ENCODE measurements at places on chromosomes 13 and 19.

DNA sequence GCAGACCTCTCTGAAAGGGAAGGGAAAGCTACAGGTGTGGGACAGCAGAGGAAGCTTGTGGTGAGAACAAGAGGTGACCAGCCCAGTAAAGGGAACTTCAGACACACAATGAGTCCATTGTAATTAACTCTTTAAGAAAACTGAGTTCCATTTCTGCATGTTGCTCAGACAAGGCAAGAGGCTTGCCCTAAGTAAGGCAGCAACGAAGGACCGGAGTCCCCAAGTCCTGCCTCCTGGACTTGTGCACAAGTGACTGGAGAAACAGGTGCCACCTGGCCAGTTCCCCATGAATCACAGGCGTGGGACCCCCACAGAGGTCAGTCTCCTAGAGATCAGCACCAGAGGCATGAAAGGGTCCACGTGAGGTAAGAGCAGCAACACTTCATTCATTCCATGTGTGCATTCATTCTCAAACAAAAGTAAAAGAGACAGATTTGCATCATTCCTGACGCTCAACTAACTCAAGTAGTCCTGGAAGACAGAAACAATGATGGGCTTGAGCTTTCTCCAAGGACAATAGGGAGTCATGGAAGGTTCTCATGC, 14.7 kb upstream of the SIGLEC6 start:
- no peak for DNase-seq

- DNase-seq = no peak
These were observed 5.1 kb upstream of the USP12 start for GRCh38 chr13:27176470-27177410.

GRCh38 chr13:103614761-103615160, 548.5 kb upstream of the SLC10A2 start:
- DNase-seq = no peak

- no peak for DNase-seq
These were observed 1.1 kb downstream of the UBXN6 start for GRCh38 chr19:4456476-4456842.

GRCh38 chr13:82220641-82221040, 1661.6 kb downstream of the SLITRK1 start:
- no peak for DNase-seq
